ENCODE measurements at places on chromosomes 11 and 22.

DNA sequence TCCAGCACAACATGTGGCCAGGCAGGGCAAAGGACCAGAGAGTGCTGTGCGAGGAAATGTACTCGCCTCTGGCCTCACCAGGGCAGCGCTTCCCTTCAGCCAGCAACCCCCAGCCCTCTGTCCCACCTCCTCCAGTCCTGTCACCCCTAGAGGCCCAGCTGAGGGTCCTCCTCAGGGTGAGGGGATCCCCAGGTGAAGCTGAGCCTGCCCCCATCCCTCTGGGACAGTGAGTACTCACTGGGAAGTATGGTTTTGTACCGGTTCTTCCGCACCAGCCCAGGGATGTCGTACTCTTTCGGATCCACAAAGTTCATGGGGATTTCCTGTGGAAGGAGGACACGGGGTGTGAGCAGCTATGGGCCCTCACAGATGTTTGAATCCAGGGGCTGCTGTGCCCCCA is 11.7 kb upstream of the IGSF22 start:
- no peak for DNase-seq
- H3K4me1 ChIP-seq: no peaks in the 10 kb centered on the region
- H3K27me3 ChIP-seq: peaks cover 19% of the 10 kb centered on the region
- no peaks in the 10 kb centered on the region for H3K36me3 ChIP-seq
- H3K4me3 ChIP-seq: no peak overlapping the region
- H3K27ac ChIP-seq: no peak overlapping the region

- H3K4me1 ChIP-seq: peaks cover 12% of the 10 kb centered on the region
- H3K4me3 ChIP-seq: no peak overlapping the region
- H3K27me3 ChIP-seq: peaks cover 77% of the 10 kb centered on the region
- DNase-seq: no peak
- H3K36me3 ChIP-seq: no peaks in the 10 kb centered on the region
- H3K27ac ChIP-seq: no peak overlapping the region
Observed at GRCh38 chr11:1631066-1631568, 1.5 kb downstream of the KRTAP5-5 start.

GRCh38 chr11:74570266-74571061 is 21.9 kb upstream of the POLD3 start:
- H3K36me3 ChIP-seq: no peaks in the 10 kb centered on the region
- H3K4me1 ChIP-seq: no peaks in the 10 kb centered on the region
- H3K27me3 ChIP-seq: no peaks in the 10 kb centered on the region
- no peak for DNase-seq

- H3K4me3 ChIP-seq: no peak overlapping the region
- no peak overlapping the region for H3K27ac ChIP-seq
- no peaks in the 10 kb centered on the region for H3K4me1 ChIP-seq
- DNase-seq: no peak
- H3K27me3 ChIP-seq: peaks cover 37% of the 10 kb centered on the region
- no peaks in the 10 kb centered on the region for H3K36me3 ChIP-seq
Observed at GRCh38 chr11:71372693-71373657, 75.2 kb downstream of the DHCR7 start.

- DNase-seq: no peak
- H3K27me3 ChIP-seq: no peaks in the 10 kb centered on the region
- H3K27ac ChIP-seq: no peak overlapping the region
- H3K4me1 ChIP-seq: no peaks in the 10 kb centered on the region
Observed at GRCh38 chr11:114607753-114608459, 12.3 kb upstream of the NXPE4 start.
